Stimulated activated CD4-positive, alpha-beta T cell treated with anti-CD3 and anti-CD28 coated beads, Interleukin-2, amount 100 ng/mL, for 4 hours (primary cell): ENCODE measurements at places on chromosomes 7 and 10.

DNA sequence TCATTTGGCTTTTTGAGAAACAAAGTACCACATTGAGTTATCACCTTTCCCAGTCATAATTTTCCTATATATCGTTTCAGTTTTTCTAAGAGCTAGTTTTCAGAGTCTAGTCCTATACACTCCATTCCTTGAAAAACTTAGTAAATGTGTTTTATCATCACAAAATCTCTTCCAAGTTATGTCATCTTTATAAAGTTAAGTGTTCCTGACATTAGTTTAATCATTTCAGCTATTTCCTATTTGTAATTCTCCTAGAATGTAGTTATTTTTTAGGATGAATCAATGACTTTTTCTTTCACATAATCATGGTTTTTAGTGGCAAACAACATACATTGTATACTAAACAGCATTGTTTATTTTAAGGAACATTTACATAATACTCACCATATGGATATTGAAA is 191.7 kb upstream of the BET1 start:
- DNase-seq = no peak

- DNase-seq = no peak
These were observed 1.3 kb downstream of the NRCAM start for GRCh38 chr7:108454674-108455550.

- DNase-seq = no peak
These were observed 117.9 kb downstream of the MTPAP start for GRCh38 chr10:30231071-30231652.

DNA sequence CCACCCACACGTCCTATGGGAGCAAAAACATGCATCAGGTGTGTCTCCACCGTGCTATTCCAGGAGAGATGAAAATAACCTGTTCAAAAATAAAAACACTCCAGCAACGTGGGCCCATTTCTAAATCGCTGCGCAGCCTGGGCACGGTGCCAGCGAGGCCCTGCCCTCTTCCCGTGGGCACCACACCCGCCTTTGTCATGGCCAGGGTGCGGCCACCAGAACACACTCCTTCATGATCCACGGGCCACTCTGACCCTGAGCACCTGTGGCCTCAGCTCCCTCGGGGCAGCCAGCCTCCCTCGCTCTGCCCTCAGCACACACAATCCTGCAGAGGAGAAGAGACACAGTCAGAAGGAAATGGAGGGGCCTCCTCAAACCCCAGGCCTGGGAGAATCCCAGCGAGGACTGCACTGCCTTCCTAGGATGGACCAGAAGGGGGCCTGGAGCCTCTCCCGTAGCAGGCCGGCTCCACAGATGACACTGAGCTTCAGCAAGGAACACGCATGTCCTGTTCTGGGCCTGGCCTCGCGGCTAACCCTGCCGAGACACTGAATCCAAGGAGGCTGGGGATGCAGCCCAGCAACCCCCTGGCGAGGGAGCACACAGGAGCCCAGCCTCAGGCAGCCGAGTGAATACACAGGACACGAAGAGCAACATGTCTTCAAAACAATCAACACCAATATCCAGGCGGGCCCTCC is 169.0 kb downstream of the MAD1L1 start:
- no peak for DNase-seq

GRCh38 chr7:112790586-112791003 is 402 bp upstream of the TMEM168 start:
- DNase-seq = no peak

DNA sequence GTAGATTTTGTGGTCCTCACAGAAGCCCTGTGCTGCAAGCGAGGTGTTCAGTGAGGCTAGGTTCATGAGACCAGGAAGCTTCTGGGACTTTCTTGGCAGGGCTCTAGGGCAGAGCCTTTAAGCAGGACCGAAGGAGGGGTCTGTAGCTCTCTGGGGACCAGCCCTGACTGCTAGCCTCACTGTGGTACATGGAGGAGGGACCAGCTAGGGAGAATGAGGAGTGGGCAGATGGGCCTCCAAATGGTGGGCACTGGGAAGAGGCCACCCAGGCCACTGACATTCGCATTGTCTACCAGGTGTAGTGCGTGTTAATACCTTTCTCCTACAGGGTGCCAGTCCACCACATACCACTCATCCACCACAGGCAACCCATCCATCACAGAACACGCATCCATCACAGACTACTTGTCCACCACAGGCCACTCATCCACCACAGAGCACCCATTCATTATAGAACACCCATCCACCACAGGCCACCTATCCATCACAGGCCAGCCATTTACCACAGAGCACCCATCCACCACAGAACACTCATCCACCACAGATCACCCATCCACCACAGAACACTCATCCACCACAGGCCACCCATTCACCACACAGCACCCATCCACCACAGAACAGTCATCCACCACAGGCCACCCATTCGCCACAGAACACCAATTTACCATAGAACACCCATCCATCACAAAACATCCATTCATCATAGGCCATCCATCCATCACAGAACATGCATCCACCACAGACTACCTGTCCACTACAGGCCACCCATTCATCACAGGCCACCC is 31.6 kb upstream of the ZNF488 start:
- no peak for DNase-seq

GRCh38 chr7:92699560-92699959 is 109.4 kb upstream of the FAM133B start:
- no peak for DNase-seq

DNA sequence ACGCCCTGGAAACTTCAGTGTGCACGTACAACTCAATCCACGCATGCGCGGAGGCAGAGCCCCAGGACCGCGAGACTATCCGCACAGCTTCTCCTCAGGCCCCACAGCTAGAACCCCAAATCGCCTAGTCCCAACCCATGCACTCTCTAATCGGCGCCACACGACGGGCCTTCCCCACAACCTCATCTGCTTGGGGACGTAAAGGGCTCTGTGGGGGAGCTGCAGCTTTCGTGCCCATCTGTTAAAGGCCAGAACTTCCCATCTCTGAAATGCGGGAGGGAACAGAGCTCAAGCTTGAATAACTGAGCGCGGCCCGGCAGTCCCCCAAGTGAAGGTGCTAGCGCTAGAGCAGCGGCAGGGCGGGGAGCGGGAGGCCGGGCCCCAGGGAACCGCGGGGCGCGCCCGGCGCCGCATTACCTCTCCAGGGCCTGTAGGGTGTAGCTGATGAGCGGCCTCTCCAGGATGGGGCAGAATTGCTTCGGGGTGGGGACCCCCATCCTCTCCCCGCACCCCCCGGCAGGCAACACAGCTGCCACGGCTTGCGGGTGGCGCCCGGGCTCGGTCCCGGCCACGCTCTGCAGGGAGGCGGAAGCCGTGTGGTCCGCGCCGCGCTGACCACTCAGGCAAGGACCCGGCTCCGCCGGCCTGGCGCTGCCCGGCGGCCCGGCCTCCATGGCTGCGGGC is 547 bp downstream of the CRPPA start:
- DNase-seq = peak; percentile 78

GRCh38 chr10:27506280-27506679 is 2.2 kb downstream of the RAB18 start:
- DNase-seq = no peak

DNA sequence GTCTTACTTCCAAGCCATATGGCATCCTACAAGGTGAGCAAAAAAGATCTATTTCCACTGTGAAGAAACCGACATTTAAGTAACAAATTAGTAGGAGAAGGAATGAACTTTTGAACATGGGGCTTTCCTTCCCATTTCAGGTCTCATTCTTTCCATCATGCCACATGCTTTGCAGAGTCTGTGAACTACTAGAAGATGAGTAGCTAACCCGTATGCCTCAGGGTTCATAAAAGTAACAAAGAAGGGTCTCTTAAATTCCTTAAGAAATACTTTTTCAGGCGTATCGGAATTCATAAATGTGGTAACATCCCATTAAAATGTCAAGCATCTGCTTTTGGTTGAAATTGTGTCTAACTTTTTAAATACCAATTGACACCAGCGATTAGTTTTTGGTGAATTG is 81.3 kb upstream of the TNS3 start:
- DNase-seq = no peak

- no peak for DNase-seq
These were observed 146.8 kb downstream of the GFRA1 start for GRCh38 chr10:116126239-116126638.

DNA sequence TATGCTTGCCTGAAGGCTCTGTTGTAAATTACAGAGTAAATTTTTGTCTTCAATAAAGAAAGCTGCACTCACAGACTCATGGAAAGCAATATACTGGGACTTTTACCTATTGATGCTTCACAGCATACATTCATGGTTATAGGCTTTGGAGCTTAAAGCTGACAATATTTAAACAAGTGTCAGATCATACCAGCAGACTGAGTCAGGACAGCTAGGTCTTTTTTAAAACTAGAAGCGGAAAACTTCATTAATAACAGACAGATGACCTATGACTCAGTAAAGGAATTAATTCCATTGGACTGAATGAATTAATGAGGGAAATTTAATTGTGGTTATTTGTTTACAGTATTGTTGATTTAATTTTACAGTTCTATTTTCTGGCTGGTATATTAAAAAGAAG is 165.8 kb upstream of the DGKB start:
- DNase-seq = no peak

DNA sequence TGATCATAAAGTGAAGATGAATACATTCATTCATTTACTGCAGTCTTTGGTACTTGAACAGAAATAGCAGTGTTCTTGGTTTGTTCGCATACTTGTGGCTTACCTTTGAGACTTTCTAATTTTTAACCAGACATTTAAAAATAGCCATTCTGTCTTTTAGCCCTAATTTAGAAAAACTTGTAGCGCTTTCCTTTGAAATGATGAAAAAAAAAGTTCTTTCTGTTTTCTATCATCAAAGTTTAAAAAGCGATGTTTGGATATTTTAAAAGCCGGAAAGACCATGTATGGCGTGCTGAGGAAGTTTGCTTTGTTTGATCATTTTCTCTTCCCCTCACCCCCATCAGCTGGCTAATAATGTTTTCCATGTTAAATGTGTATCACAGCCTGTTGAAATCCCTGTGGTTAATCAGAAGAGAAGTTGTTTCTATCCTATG is 116.3 kb downstream of the CUX1 start:
- no peak for DNase-seq

- no peak for DNase-seq
These were observed 124.2 kb downstream of the INHBA start for GRCh38 chr7:41578700-41579099.

GRCh38 chr10:49756641-49757040 is 5.5 kb downstream of the OGDHL start:
- DNase-seq = no peak

GRCh38 chr7:21281193-21281592 is 146.7 kb upstream of the SP4 start:
- DNase-seq = no peak

DNA sequence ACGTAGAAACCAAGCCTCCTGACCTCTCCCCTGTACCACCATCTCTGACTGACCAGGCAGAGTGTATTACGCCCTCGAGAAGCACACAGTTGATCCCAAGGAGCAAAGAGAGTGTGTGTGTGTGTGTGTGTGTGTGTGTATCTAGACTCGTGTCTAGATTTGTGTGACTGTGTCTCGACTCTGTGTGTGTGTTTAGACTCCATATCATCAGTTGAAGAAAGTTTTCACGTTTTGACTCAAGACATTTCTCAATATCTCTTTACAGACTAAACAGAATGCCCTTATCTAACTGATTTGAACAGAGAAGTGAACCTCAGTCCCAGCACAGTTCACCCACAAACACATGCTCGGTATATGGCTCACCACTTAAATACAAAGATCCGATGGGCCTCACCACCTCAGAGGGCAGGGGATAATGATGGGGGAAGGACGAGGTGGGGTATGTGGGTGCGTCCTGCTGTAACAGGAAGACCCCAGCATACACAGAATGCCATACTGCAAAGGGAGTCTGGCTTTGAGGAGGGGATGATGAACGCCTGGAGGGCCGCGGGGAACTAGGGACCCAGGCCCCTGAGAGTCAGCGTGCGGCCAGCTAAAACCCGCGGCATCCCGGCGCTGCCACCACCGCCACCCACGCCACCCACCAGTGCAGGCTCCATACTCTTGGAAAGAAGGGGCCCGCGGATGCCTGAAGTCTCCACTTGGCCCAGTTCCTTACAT is 780 bp downstream of the ALDH18A1 start:
- DNase-seq = peak; percentile 9

DNA sequence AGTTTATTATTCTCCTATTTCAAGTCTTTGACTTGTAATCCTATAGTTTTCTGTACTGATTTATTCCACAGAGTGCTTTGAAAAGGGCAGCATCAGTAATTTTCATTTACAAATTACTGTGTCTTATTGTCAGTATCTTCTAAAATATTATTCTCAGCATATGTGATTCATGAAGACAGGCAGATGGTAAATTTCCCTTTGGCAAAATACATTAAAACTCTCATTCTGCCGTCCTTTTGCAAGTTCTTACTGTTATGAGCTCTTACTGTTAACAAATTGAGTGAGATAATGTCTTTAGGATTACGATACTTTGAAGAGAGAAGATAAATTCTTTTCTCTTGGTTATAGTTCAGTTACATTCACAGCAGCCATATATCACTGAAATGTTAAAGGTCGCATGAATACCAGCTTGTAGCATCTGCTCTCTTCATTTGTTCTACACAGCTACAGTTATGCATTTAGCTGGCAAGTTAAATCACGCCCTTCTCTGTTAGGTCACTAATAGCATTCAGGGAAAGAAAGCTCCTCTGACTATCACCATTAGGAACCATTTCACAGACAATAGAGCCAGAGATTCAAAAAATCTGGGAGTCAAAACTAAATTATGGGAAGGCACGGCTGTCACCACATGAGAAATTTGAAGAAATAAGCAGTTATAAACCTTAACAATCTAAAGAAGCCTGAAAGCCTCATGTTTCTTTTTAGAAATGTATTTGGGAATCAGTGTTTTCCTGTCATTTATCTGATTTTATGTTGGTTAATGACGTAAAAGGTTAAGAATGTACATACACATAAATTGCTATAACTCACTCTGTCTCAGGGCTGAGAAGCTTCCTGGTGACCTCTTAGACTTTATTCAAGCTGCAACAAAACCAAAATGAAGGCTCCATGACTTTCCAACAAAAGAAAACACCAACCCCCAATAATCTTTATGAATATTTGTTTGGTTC is 109.6 kb upstream of the SP4 start:
- no peak for DNase-seq

DNA sequence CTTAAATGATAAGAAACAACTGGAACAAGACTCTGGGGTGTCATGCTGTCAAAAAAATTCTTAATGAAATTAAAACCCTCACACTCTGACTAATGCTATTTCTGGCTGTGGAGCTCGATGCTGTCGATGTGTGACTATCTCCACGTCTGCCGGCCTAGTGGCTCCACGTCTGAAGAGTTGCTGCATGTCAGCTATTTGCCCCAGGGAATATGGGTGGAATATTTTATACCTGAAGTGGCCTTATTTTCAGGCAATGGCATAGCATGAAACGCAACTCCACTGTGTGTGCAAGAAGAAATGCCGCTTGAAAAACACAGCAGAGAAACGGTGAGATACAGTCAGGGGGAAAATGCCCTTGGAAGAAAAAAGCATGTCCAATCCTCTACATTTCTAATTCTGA is 50.9 kb upstream of the MGMT start:
- DNase-seq = no peak

DNA sequence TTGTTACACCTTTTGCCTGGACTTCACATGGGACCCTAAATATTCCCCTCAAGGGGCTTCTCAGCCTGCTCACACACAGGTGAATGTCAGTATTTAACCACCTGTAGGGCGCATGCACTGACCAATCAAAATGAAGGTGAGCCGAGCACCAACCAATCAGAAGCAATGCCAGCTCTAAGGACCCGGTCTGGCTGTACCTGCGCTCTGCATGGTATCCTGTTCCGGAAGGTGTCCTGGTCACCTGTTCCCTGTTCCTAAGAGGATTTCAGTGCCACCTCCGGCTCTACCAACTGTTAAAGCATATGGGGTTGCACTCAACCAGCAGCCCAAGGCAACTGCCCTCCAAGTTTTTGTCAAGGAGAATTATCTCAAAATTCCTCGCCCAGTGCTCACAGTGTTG is 18.4 kb upstream of the CALN1 start:
- DNase-seq = no peak

GRCh38 chr10:132607961-132608495 is 70.4 kb downstream of the INPP5A start:
- no peak for DNase-seq
